Cardiac muscle cell (in vitro differentiated cells and primary cell): ENCODE measurements at places on chromosomes 6 and 20.

GRCh38 chr6:33429750-33430052 is 9.8 kb downstream of the SYNGAP1 start:
- DNase-seq: no peak

GRCh38 chr6:159099276-159099675 is 54.5 kb upstream of the TAGAP start:
- DNase-seq: no peak

DNA sequence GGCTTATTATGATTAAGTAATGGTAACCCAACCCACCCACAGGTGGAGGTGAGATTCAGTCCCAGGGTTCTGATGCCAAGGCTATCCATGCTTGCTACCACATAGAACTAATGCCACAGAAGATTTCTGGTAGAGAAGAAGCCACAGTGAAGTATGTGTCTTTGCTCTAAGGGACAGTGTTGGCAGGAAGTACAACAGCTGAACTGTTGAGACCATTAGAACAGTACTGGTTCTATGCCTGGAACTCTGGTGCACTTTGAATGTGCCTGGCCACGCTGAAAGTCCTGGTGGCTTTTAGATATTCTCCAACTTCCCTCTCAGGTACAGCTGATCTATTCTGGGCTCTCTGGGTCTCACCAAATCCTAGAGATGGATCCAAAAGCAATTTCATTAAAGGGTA is 7.8 kb downstream of the STX7 start:
- DNase-seq: no peak

GRCh38 chr6:35468980-35469750 is 964 bp downstream of the RPL10A start:
- no peak for DNase-seq

- no peak for DNase-seq
These were observed 110.0 kb downstream of the QRSL1 start for GRCh38 chr6:106739387-106739786.

GRCh38 chr6:28154357-28154756 is 12.7 kb downstream of the ZKSCAN8 start:
- no peak for DNase-seq

- DNase-seq: no peak
These were observed 81.1 kb downstream of the STMND1 start for GRCh38 chr6:17182961-17183360.

GRCh38 chr6:33757906-33758305 is 11.2 kb upstream of the IP6K3 start:
- DNase-seq: no peak

- DNase-seq: no peak
These were observed 51.2 kb upstream of the SLCO4A1 start for GRCh38 chr20:62591122-62591468.

GRCh38 chr6:108312605-108313004 is 17.8 kb downstream of the AFG1L start:
- no peak for DNase-seq

DNA sequence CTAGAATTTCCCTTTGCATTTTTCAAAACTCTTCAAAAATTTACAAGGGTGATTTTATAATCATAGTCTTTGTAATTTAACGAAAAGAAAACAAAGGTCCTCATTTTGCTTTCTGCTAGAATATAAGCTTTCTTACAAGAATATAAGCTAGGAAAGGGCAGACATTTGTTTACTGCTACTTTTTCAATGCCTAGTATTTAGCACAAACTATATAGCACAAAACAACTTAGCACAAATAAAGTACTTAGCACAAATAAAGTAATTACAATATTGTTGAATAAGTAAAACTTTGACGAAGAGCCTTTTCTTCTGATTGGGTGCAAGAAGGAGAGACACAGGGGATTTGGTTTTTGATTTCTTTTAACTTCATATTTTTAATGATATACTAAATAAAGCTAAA is 87.8 kb downstream of the BCAS1 start:
- DNase-seq: no peak

- DNase-seq: no peak
These were observed 257.8 kb downstream of the GMPR start for GRCh38 chr6:16496210-16496609.

DNA sequence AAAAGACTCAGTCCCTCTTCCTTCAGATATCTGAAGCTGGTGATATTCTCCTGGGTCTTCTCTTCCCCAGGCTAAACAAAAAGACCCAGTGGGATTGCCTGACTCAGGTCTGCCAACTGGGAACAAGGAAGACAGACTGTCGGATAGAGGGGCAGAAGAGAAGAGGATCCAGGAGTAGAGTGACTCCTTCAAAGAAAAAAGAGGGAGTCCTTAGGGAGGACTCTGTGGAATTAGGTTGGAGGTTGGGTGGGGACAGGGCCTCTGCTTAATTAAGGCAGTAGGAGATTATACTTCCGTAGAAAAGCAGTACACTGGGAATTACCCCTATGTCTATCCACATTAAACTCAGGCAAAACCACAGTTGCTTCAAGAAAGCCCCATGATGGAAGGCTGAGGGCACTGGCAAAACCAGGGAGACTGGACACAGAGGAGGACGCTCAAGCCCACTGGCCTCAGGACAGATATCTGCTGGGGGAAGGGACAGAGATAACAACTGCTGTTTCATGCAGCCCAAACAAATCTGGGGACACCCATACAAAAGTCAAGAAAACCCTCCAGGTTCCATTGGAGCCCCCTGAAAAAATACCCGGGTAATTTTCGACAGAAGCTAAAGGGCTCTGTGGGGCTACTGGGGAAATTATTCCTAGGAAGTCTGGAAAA is 5.7 kb downstream of the BCL2L1 start:
- DNase-seq: no peak

- DNase-seq: no peak
These were observed 83.7 kb downstream of the CHMP4B start for GRCh38 chr20:33894798-33895197.

- DNase-seq: no peak
These were observed 94.5 kb downstream of the SSR1 start for GRCh38 chr6:7218406-7218988.

GRCh38 chr6:167056370-167056769 is 57.2 kb downstream of the CEP43 start:
- peak; percentile 77 for DNase-seq

DNA sequence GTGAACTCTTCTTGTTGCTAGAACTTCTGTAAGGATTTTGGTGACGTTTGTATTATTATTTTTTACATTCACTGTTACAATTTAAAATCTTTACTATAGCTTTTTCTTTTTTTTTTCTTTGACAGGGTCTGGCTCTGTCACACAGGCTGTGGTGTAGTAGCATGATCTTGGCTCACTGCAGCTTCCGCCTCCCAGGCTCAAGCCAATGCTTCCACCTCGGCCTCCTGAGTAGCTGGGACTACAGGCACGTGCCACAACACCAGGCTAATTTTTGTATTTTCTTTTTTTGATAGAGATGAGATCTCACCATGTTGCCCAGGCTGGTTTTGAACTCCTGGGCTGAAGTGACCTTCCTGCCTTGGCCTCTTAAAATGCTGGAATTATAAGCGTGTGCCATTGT is 21.2 kb downstream of the HECA start:
- no peak for DNase-seq

GRCh38 chr6:101294051-101294638 is 99.4 kb upstream of the GRIK2 start:
- DNase-seq: no peak

GRCh38 chr6:20400456-20401204 is 1.0 kb upstream of the E2F3 start:
- DNase-seq: peak; percentile 37

GRCh38 chr6:168785720-168786511 is 344.9 kb downstream of the SMOC2 start:
- no peak for DNase-seq

GRCh38 chr6:1610497-1611321 is 994 bp downstream of the FOXC1 start:
- DNase-seq: no peak

DNA sequence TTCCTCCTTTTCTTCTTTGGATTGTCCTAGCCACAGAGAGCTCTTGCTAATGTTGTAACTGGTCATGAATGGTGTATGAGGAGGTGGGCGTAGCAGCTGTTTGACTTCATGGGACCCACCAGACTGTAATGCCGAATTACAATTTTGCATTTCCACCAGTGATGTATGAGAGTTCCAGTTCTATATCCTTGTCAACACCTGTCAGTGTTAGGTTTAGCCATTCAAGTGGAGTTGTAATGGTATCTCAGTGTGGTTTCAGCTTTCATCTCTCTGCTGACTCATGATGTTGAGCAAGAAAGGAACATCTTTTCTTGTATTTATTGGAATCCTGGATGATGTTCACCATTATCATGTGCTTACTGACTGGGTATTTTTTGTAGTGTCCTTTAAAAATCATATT is 5.1 kb downstream of the IGF2R start:
- DNase-seq: peak; percentile 23

GRCh38 chr6:170308761-170309160 is 2.2 kb downstream of the FAM120B start:
- no peak for DNase-seq

- no peak for DNase-seq
These were observed 5.8 kb downstream of the HMGN4 start for GRCh38 chr6:26543953-26544352.

- DNase-seq: no peak
These were observed 25.0 kb upstream of the SLC9A8 start for GRCh38 chr20:49787371-49788357.

- DNase-seq: peak; percentile 96
These were observed 49.1 kb upstream of the PLCB1 start for GRCh38 chr20:8082989-8083388.

DNA sequence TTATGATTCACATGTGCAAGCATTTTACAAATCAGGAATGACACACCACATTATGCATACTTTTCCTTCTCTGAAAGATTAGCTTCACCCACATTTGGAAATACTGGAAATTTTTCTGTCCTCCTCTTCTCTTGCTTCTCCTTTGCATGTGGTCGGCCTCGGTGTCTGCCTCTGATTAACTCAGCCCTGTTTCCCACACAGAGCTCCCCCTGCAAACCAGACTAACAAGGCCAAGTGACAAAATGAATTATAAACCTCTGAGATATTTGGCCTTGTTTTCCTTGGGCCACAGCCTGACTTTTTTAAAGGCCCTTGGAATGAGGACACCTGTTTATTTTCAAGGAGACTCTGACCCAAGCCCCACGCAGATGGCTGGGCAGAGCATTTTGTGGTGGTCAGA is 9.0 kb upstream of the CCN6 start:
- DNase-seq: no peak
